CD4-positive, CD25-positive, alpha-beta regulatory T cell (primary cell): ENCODE measurements at places on chromosomes 5 and 9. TPM values are rescaled to one million over a fixed set of nuclear protein-coding genes. Genes with fewer than 3 reads are reported as not detected.

Gene RASGEF1C
- not detected for total RNA-seq

Gene CCDC183
- 2.3 TPM for total RNA-seq

Gene AFAP1L1
- total RNA-seq = not detected

Gene TAS2R1
- not detected for total RNA-seq

Gene FBP2
- not detected for total RNA-seq

Gene CDKN2B-AS1
- total RNA-seq = 0.99 TPM

Gene MSX2
- total RNA-seq = 0.79 TPM

Gene MZB1
- 2.2 TPM for total RNA-seq

Gene LRRC19
- total RNA-seq = not detected

Gene IL13
- 0.84 TPM for total RNA-seq

Gene PCDHB4
- not detected for total RNA-seq

Gene IFNA13
- total RNA-seq = not detected

Gene CDC20B
- not detected for total RNA-seq

Gene SYNPO
- 0.07 TPM for total RNA-seq

Gene ERBIN
- 114 TPM for total RNA-seq

Gene ADGRD2
- total RNA-seq = not detected

Gene CCIN
- 1.4 TPM for total RNA-seq

Gene TIMD4
- total RNA-seq = 5.1 TPM

Gene DAB2IP
- total RNA-seq = not detected

Gene IL5
- total RNA-seq = not detected

Gene TMC1
- total RNA-seq = not detected

Gene CATSPER3
- total RNA-seq = 0.37 TPM

Gene LCNL1
- total RNA-seq = not detected

Gene PCDHGA10
- not detected for total RNA-seq

Gene LHFPL2
- total RNA-seq = 0.47 TPM

Gene SCGB3A1
- total RNA-seq = not detected

Gene C5orf58
- total RNA-seq = not detected

Gene LRRC70
- 4.6 TPM for total RNA-seq
